Fibroblast of lung (primary cell): ENCODE measurements at places on chromosomes 1 and 21. TPM values are rescaled to one million over a fixed set of nuclear protein-coding genes. Genes with fewer than 3 reads are reported as not detected.

DNA sequence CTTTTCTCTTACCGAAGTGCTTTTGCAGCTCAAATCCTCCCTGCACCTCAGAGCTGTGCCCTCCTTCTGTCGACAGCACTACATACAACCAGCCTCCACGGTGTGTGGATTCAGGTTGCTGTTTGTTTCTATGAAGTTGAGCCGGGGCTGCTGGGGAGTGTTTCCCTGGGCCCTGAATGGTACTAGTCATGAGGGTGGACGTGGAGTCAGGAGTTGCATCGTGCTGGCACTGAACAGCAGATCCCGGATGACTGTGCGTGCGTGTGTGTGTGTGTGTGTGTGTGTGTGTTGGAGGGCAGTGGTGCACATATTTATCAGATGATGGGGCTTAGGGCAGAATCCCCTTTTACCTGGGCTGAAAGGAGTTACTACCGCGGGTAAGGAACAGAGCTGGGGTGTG is 47.0 kb downstream of the ACTL8 start:
- no peaks in the 10 kb centered on the region for H3K36me3 ChIP-seq
- no peaks in the 10 kb centered on the region for H3K27me3 ChIP-seq
- DNase-seq: peak; percentile 29
- no peak overlapping the region for H3K27ac ChIP-seq

GRCh38 chr1:98384461-98385141 is 276.9 kb upstream of the SNX7 start:
- H3K27me3 ChIP-seq: no peaks in the 10 kb centered on the region
- no peak overlapping the region for H3K27ac ChIP-seq
- no peak overlapping the region for H3K4me3 ChIP-seq
- no peaks in the 10 kb centered on the region for H3K36me3 ChIP-seq

GRCh38 chr1:241611063-241611462 is 29.1 kb downstream of the CHML start:
- H3K4me1 ChIP-seq: peaks cover 11% of the 10 kb centered on the region
- H3K27ac ChIP-seq: no peak overlapping the region
- DNase-seq: peak; percentile 82
- no peaks in the 10 kb centered on the region for H3K36me3 ChIP-seq
- H3K27me3 ChIP-seq: no peaks in the 10 kb centered on the region
- no peak overlapping the region for H3K4me3 ChIP-seq

- DNase-seq: no peak
- no peak overlapping the region for H3K4me3 ChIP-seq
- H3K27me3 ChIP-seq: no peaks in the 10 kb centered on the region
- peaks cover 3% of the 10 kb centered on the region for H3K4me1 ChIP-seq
- no peaks in the 10 kb centered on the region for H3K36me3 ChIP-seq
Observed at GRCh38 chr1:54350360-54350759, 55.8 kb downstream of the SSBP3 start.

- no peak overlapping the region for H3K27ac ChIP-seq
- peaks cover 3% of the 10 kb centered on the region for H3K36me3 ChIP-seq
- H3K4me3 ChIP-seq: no peak overlapping the region
- H3K4me1 ChIP-seq: peaks cover under 1% of the 10 kb centered on the region
- DNase-seq: peak; percentile 65
- H3K27me3 ChIP-seq: no peaks in the 10 kb centered on the region
Observed at GRCh38 chr1:11285883-11286734, 13.1 kb downstream of the UBIAD1 start.

Gene ACTA1
- total RNA-seq: not detected in 2 replicates

Gene GUCA2B
- total RNA-seq: not detected in 2 replicates

Gene TAL1
- under 0.01 TPM in 1 of 2 replicates, not detected in the other for total RNA-seq

Gene PLA2G2C
- not detected in 2 replicates for total RNA-seq

Gene CFHR3
- total RNA-seq: 0.17 and 0.26 TPM in 2 replicates

Gene TMPRSS2
- total RNA-seq: 0.17 and 0.26 TPM in 2 replicates
